ENCODE measurements at places on chromosomes 7 and 10.

DNA sequence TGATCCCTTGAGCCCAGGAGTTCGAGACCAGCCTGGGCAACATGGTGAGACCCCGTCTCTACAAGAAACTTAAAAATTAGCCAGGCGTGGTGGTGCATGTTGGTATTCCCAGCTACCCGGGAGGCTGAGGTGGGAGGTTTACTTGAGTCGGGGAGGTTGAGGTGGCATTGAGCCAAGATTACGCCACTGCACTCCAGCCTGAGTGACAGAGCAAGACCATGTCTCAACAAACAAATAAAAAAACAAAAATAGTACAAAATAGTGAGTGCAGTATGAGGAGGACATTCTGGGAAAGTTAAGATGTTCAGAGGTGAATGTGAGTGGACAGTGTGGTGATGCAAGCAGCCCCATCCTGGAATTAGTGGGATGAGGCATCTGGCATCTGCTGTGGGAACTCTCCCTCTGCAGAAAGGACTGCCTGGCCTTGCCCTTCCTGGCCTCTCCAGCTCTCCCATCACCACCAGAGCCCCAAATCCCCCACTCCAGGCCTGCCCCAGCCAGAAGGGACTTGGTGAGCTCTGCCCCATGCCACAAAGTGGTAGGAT is 96.6 kb upstream of the PARD3 start:
- DNase-seq = no peak

- DNase-seq = no peak
These were observed 113.3 kb upstream of the BMPER start for GRCh38 chr7:33792041-33792440.

DNA sequence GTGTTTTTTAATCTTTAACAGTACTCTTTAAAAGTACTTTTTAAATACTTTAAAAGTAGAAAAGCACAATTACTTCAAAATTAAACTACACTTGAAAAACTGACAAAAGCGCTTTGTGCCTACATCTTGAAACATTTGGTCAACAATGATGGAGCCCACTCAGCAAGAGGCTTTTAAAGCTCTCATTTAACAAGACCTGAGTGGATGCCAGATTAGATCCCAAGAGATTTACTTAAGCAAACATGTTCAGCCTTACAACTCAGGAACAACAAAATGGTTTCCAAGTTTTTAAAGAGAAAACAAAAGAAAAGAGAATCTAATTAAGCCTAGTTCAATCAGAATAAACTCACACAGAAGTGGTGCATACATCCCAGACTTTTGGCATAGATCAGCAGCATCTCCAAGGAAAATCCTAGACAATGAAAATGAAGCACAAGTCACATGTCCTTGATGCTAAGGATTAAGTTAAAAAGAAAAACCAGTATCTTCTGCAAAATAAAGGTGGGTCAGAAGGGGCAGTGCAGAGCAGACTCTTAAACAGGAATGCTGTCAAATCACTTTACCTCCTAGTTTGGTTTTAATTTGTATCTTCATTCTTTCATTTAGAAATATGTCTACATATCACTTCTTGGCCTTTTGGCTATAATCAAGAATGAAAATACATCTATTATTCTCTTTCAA is 26.2 kb downstream of the HIBADH start:
- DNase-seq = no peak

GRCh38 chr10:130817046-130817624 is 494.4 kb downstream of the TCERG1L start:
- DNase-seq = no peak

- DNase-seq = no peak
These were observed 10.9 kb downstream of the CDCA7L start for GRCh38 chr7:21934808-21935207.

DNA sequence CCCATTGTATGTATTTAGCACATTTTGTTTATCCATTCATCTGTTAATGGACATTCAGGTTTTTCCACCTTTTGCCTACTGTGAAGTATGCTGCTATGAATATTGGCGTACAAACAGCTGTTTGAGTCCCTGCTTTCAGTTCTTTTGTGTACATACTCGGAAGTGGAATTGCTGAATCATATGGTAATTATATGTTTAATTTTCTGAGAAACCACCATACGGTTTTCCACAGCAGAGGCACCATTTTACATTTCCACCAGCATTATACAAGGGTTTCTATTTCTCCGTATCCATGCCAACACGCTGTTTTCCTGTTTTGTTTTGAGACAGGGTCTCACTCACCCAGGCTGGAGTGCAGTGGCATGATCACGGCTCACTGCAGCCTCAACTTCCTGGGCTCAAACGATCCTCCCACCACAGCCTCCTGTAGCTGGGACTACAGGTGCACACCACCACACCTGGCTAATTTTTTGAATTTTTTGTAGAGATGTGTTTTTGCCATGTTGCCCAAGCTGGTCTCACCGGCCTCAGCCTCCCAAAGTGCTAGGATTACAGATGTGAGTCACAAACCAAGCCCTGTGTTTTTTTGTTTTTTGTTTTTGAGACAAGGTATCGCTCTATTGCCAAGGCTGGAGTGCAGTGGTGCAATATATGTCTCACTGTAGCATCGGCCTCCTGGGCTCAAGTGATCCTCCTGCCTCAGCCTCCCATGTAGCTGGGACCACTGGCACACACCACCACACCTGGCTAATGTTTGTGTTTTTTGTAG is 22.1 kb upstream of the FBXW4 start:
- DNase-seq = peak; percentile 8

DNA sequence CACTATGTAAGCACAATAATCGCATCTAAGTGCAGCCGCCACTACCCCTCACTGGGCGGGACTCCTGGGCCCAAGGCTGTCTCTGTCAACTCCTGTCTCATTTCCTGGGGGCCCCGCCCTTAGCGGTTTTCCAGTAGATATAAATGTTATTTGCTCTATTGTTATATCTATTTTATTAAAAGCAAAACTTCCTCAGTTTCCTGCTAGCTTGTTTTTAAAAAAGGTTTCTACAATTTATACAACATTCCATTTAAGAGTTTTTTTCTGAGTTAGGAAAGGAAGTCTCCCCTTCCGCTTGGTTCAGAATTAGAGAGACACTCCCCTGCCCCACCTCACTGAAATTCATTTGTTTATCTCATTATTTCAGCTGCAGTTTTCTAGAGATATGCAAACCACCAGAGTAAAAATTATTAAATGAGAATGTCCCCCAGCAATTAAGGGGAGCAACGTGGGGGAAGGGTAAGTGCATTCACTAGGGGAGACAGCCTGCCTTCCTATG is 82.7 kb downstream of the RAMP3 start:
- DNase-seq = no peak

DNA sequence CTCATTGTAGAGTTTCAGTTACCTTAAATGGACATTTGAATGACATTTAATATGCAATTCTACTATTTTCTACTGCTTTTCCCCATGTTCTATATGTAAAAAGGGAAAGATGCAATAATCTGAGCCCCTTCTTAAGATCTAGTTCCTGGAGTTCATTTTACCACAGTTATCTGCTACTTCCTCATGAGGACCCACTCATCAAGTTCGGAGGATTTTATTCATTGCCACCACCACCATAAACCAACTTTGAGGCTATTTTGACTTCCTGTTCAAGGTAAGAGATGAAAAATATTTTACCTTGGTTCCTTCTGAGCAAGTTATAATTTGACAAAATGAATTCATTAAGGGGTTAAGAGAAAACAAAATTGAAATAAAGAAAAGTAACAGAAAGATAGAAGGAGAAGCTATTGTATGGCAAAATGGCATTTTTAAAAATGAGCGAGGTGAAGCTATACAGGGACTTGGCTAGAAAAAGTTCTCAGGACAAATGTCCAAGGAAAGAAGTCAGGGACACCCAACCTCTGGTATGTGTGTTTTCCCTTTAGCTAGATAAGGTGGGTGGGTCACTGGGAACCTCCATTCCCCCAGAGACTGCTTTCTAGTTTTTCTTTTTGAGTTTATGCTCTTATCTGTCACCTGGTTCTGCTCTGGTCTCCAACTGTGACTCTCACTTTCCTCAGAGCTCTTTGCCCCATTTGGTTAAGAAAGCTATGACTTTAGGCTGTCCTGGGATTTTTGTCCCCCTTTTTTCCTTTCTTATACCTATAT is 14.9 kb upstream of the FAM3C start:
- DNase-seq = no peak

DNA sequence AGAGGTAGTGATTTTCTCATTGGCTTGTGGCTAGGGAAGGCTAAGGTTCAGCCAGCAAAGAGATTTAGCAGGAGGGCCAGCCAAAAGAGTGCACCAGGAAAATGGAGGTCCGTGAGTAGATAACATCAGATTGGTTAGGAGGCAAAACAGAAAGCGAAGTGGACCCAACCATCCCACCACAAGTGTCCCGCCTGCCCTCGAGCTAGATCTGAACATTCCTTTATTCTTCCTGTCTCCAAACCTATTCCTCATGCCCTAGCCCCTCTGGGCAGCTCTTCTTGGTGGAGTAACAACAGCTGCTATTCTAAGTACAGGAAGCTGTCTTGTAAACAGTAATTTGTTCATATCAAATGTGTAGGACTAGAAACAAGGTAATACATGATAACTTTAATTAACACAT is 85.7 kb upstream of the BET1 start:
- DNase-seq = no peak

GRCh38 chr10:45429790-45430189 is 55.8 kb downstream of the ALOX5 start:
- no peak for DNase-seq

DNA sequence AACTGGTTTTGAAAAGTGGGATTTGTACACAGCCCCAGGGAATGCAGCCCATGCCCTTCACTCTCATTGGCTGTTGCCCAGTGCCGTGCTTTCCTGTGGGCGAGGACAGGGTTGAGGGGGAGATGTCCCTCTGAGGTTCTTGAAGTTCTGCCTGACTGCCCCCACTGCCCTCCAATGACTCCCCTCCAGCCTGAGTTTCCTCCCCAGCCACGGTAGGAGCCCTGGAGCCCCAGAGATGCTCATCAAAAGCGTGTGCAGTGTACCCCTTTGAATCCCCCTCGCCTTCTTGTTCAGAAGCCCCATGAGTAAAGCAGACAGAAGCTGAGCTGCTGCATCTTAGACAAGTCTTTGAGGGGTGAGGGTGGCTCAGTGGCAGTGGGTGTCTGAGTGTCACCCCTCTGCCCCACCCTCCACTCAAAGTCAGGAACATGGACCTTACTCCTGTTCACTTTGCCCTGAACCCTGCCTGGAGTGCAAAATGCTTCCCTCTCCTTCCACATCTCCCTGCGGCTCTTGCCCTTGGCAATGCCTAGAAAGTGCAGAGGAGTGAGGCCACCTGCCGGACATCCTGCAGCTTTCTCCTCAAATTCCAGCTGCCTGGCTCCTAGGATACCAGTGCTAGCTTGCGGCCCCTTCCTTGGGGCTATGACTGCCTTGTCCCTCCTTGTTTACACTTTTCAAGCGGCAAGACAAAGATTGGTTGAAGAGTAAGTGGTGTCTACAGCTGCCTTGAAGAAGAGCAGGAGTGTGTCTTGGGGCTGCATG is 19.9 kb downstream of the FAM241B start:
- no peak for DNase-seq

DNA sequence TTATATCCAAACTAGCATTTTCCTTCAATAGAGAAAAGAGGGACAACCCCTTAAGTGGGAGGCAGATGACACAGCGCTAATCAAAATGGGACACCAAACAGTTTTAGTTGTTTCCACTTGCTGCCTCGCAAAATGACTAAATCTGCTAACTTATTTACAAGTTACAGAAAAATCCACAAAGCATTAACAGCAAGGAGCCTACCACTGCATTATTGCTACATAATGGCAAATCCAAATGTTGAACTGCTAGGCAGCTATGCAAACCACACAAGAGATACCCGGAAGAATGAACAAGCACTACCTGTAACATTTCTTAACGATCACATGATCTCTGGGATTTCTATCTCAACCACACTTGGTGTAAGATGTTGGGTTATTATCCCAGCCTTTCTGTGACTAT is 96.7 kb downstream of the SFMBT2 start:
- DNase-seq = peak; percentile 25

DNA sequence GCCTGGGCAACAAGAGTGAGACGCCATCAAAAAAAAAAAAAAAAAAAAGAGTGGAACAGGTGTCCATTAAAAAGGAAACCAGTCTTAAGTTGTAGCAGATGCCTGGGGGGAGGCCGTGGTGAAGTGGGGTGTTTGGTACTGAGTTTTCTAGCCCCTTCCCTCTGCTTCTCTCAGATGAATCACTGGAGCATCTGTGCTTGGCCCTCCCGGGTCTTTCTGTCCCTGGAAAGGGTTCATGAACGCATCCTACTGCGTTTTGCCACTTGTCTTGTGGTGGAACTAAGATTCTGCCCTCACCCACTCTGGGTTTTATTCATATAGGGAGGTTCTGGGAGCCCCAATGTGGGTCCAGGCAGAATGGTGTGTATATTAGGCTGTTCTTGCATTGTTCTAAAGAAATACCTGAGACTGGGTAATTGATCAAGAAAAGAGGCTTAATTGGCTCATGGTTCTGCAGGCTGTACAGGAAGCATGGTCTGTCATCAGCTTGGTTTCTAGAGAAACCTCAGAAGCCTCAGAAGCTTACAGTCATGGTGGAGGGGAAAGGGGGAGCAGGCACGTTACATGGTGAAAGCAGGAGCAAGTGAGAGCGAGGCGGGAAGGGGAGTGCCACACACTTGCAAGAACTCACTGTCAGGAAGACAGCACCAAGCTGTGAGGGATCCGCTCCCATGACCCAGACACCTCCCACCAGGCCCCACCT is 63.5 kb downstream of the CAMK1D start:
- DNase-seq = no peak

DNA sequence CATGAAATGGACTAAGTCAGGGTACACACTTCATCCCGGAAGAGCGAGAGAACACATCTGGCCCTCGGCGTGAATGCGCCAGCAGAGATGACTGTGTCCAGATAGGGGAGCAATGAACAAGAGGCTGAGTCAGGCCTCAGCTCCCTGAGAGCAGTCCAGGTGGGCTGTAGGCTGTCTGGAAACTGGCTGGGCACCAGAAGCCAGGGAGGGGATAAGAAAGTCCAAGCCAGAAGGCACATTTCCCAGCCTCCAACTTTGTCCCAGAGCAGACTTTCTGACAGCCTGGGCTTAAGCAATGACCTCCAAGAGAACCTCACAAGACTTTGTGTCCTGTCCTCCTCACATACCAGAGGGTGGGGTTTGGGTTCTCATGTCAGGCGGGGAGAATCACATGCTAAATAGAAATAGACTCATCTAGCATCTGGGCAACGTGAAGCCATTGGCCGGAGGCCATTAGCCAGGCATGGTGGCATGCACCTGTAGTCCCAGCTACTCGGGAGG is 157.2 kb downstream of the ARHGAP12 start:
- DNase-seq = no peak

DNA sequence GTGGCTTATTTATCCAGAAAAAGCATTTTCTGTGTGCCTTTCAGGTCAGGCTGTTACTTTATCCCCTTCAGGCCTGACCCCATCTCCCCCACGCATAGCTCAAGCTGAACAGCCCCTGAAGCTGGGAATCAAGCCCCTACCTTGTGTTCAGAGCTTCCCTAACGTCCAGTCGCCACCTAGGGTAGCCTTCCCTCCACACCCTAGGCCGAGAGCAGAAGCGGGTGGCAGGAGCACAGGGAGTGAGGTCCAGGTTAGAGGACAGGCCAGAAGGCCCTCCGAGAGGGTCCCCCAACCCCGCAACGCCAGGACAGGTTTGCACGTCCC is 479 bp upstream of the SEMA4G start:
- no peak for DNase-seq
